ENCODE measurements at places on chromosomes 16 and 17.
A peak's percentile ranks its signal among the peaks of the same experiment; 100 is the strongest.

GRCh38 chr16:48366165-48367093 lies 18.8 kb downstream of the SIAH1 start:
- peak; percentile 29 for DNase-seq

DNA sequence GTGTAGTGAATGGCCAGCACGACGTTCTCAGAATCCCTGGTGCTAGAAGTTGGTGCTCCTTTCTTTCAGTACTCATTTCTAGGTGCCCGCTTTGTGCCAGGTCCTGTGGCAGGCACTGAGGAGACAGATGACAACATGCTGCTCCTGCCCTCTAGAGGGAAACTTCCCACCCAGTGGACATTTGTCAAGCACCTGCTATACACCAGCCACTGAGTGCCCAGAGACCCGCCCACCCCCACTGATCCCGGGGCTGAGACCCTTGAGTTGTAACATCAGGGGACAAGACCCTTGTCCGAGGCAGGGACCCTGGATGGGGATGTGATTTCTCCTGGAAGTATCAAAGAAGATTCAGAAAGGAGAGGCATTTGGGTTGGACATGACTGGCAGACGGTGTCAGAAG lies 25.1 kb downstream of the UNC13D start:
- no peak for DNase-seq

- DNase-seq, result no peak
Measured at GRCh38 chr16:17724242-17724898, 253.6 kb upstream of the XYLT1 start.

DNA sequence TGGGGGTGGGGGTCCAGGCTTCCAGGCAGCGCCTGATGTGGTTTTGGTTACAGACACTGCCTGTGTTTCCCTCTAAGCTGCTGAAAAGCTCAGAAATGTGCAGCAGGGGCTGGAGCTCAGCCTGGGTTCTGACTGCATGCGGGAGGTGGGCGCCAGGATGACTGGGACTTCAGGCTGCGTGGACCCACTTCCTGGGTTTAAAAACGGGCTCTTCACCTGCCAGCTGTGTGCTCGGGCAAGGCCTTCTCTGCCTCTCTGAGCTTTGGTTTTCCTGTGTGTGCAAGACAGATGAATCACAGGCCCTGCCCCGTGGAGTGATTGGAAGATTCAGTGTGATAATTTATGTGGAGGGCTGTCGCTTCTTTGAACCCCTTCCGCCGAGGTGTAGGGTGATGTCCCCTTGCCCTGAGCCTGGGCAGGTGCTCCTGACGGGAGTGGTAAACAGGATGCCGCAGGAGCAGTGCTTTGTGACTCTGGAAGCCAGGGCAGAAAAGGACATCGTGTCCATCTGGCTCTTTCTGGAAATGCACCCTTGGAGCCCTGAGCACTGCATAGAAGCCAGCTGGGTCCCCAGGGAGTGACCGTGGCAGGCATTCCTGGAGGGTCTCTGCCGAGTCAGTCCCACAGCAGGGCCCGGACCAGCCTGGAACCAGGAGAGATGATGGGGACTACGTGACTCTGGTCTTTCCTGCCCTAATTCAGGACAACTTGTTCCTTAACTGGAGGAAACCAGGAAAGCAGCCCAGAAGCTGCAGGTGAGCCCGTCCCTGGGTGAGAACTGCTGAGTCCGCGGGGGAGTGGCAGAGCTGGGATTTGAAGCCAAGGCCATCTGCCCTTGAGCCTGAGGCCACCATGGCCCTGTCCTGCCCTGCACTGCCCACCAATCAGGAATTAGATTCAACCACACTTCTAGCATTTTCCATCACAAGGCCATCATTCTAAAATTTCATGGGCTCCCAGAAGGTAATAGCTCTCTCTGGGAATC lies 28.5 kb upstream of the SLC7A5 start:
- DNase-seq, result peak; percentile 37

- DNase-seq, result no peak
Measured at GRCh38 chr17:62919388-62919787, 46.6 kb upstream of the TANC2 start.

DNA sequence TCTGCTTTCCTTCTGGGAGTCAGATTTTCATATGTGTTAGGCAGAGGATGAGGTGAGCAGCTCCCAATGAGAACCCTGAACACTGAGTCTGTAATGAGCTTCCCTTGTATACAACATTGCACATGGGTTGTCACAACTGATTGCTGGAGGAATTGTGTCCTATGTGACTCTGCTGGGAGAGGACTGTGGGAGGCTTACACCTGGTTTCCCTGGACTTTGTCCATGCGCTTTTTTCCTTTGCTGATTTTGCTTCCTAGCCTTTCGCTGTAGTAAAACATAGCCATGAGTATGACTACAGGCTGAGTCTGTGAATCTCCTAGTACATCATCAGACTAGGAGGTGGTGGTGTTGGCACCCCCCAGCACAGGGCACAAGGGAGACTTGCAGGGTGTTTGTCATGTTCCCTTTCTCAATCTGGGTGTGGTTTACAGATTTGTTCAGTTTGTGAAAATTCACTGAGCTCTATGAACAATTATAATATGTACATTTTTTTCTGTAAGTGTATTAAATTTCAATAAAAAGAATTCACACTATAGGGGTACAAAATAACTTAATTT lies 1.7 kb upstream of the PLK1 start:
- DNase-seq, result no peak

DNA sequence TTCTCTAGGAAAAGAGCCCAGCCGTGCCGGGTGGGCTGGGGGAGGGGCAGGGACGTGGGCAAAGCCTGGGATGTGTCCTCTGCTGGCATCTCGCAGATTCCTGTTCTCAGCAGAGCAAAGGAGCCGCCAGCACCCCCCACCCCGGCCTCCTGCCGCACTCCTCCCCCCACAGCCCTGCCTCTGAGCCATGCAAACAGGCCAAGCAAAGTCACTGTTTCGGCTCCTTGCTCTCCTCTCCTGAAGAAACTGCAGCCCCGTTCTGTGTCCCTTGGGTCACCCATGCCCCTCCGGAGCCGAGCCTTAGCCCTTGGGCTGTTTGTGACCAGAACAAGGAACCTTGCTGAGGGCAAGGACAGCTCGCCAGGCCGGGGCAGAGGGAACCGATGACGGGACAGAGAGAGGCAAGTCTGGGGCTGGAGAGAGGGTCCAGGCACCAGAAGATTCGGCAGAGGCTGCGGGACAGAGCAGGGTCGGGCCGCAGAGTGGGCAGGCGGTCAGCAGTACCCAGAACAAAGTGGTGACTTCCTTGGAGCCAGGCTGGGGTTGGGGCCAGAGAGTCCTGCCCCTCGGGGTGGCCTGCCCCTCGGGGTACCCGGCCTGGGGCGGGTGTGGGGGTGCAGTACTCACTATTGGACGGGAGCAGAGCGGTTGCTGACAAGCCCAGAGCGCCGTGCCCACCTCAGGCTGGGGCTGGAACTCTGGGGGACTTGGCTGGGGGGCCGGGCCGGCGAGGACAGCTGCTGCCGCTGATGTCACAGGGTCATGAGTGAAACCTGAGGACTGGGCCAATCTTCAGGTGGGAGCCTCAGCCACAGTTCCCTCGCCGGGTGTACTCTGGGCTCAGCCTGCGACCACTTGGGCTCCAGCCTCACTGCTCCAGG lies 9.2 kb upstream of the PRR29 start:
- no peak for DNase-seq

DNA sequence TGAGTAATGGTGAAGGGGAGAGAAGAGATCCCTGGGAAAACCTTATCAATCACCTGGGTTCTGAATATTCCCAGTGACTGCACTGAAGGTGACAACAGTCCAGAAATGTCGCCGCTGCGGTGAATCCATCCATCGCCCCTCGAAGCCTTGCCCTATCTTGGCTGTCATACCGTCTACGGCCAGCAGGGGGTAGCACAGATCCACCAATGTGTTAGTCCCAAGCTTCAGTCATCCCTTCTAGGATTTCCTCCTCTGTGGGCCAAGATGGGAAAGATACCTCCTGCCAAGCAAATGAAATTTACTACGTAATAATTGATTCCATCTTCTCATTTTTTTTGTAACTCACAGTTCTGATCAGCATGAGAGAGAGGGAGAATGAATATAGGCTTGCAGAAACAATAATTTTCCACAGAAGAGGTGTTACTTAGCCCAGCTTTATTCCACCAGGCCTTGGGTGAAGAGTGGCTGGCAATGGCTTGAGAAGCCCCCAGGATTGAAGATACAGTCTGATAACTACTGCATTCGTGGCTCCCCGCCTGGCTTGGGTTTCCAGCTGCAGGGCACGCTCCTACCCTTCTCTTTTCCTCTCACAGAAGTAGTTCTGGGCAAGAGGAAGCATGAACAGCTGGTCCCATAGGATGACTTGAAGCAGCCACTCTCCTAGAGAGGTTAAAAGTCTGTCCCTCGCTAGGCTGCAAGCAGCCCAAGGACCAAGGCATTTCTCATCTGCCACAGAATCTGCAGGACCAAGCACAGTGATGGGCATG lies 2.6 kb upstream of the FMNL1 start:
- peak; percentile 87 for DNase-seq

GRCh38 chr17:37516127-37516571 lies 26.5 kb downstream of the DUSP14 start:
- no peak for DNase-seq

- DNase-seq, result no peak
Measured at GRCh38 chr17:1351971-1352370, 48.1 kb downstream of the YWHAE start.

DNA sequence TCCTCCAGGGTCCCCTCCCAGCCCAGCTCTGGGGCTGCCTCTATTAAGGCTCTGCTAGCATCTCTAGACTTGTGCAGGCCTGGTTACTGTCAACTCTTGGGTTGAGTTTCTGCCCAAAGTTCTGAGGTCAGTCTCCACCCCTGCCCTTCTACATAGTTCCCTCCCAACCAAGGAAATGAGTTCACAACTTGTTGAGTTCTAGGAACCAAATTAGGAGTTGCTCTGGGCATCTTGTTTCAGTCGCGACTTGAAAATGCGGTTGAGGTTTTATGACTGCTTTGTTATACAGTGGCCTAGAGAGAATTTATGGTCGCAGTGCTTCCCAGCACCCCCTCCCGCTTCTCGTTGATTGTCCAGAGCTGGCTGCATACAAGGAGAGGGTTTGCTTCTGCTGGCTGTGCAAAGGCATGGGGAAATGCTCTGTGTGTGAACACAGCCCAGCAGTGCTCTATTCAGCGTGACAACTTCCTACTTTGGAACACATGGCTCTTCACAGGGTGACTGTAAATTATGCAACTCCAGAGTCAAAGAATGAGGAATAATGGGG lies 20.2 kb downstream of the GNAO1 start:
- no peak for DNase-seq

- DNase-seq, result no peak
Measured at GRCh38 chr17:9406046-9406606, 169.5 kb downstream of the STX8 start.

- no peak for DNase-seq
Measured at GRCh38 chr16:11047939-11048800, 103.8 kb downstream of the CLEC16A start.

DNA sequence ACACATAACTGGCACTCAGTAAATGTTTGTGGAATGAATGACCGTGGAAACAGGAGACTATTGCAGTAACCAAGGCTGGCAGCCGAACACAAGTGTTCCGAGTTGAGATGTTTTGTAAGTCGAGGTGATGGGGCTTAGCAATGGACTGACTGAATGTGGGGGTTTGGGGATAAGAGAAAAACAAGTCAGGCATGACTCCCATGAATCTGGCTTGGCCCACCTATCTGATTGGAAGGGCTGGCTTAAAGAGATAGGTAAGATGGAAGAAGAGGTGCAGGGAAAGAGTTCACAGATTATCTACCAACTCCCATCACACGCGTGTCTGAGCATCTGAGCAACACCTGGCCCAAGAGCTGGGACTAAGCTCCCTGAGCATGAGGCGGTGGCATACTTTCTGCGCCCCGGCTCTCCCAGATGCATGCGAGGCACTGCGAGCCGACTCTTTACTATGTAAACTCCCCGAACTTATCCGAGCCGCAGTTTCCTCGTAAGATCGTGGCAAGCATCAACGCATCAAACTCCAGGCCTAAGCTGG lies 539 bp downstream of the IFT20 start:
- DNase-seq, result no peak

DNA sequence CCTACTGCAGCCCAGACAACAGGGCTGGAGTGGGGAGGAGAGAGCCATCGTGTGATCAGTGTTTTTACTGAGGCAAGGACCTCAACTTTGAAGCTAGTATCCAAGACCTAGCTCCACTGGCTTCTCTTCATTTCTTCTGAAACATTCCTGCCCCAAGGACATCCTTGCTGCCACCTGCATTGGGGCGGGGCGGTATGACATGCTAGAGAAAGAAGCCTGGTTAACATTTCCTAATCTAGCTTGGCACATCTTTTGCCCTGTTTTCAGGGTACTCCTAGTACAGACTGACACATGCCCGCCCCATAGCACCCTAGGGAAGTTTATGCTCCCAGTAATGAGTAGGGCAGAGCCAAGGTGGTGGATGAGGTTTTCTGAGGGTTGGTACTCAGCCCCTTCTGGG lies 17.8 kb upstream of the ANKRD40CL start:
- DNase-seq, result no peak

DNA sequence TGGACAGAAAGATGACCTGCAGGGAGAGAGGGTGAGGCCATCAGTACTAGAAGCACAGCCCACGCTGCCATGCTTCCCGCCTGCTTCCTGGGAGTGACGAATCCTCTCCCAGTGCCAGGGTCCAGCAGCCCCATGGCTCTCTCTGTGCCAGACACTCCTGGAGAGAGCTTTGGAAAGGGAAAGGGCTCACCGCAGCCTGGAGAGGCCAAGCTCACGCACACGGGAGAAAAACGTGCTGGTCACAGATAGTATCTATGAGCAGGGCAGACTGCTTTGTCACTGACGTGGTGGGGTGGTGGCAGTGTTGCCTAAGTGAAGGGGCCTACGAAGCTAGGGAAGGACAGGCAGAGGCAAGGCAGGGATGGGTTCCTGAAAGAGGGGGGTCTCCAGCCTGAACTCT lies 5.4 kb downstream of the WBP2 start:
- DNase-seq, result no peak

DNA sequence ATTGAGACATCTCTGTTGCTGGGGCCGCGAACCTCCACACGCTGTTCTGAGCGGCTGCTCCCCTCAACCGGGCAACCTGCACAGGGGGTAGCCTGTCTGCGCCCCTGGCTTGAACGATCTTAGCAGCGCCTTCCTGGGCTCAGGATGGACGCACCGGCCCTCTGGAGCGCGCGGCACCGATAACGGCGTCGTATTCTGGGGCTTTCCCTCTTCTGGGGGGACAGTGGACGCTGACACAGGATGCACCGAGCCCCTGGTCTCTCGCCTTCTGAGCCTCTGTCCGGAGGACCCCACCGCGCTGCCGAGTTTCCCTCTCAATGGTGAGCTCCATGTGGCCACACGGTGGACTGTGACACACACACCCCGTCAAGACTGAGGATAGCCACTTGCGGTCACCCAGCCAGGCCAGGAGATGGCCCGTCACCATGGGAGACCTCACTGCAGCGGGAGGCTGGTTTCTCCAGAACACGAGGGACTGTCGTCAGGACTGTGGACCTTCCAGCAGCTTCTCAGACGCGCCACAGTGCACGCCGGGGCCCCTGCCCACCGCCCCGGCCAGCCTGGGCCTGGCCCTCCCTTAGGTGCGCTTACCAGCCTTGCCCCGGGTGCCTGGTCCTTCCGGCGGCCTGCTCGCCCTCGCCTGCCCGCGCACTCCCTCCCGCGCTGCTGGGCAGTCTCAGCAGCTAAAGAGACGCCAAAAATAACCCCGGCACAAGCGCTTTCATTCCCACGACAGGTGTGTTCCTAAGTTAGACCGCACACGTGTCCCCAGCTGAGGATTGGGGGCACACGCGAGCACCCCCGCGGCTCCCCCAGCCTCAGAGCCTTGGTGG lies 30.0 kb upstream of the PABPN1L start:
- DNase-seq, result no peak
